ENCODE measurements at places on chromosomes 3 and 15.

GRCh38 chr3:183117056-183117455, 17.8 kb upstream of the MCCC1 start:
- no peak for DNase-seq

GRCh38 chr15:72339777-72340177, 19.8 kb upstream of the CELF6 start:
- DNase-seq = no peak

DNA sequence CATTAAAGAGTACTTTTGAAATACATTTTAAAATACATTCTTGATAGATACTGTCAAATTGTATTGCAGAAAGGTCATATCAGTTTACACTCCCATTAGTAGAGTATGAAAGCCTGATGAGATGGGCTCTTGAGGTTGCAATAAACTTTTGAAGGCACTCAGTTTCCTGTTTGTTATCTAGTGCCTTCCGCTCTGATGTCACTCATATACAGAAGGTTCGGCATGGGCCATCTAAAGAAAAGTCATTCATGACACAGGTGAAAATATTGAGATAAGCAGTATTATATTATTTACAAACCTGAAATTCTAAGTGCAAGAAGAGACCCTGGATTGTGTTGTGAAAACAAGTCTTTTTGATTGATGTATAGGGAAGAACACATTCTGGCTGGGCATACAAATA, 36.5 kb upstream of the DENND4A start:
- DNase-seq = peak; percentile 31

DNA sequence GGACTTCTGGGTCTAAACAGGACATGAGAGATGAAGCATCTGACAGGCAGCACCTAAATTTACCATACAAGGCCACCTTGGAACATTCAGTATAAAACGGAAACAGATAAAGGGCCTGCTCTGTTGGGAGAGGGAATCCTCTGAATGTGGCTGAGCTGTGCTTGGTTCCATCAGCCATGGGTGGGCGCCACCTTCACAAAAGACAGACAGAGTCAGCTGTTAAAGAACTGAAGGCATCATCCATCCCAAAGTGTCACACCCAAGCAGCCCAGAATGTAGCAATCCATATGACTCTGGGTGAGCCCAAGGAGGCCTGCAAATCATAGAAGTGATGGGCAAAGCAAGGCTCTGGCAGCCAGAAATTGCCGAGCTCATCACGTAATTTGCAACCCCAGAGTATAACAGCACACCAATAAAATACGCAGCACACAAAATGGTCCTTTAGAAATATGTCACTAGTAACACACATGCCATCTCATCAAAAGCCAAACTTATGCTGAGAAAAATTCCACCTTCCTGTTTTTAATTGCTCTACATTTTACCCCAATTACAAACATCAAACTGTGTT, 24.8 kb upstream of the RBP1 start:
- no peak for DNase-seq

- DNase-seq = peak; percentile 65
Observed at GRCh38 chr15:76994001-76994400, 925 bp upstream of the PSTPIP1 start.

- DNase-seq = no peak
Observed at GRCh38 chr3:170196833-170197232, 15.3 kb upstream of the PHC3 start.

GRCh38 chr3:7790141-7790540, 711.5 kb upstream of the LMCD1 start:
- DNase-seq = no peak

DNA sequence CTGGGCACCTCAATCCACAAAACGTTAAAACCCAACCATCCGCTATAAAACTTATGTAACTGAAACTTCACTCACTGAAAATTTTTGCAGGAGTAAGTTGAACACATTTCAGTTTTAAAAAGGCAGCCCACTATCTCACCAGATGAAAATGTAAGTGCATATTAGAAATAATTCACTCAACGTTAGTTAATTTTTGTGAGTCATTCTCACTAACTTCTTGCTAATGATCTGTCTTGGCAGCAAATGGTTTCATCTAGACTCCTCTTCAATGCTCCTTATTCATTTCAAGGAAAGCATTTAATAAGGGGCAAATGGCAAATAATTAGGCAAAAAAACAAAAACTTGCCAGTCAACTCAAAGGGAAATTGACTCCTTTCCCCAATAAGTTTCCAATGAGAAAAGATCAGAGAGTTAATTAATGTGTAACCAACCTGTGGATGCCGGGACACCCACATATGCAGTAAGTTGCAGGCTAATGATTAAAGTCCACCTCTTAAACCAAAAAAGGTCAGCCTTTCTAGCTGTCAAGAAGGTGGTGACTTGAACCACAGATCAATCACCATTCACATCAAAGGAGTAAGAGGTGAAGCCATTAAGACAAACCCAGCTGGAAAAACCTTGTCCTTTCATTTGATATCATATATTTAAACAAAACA, 22.9 kb upstream of the PRICKLE2 start:
- DNase-seq = no peak

- DNase-seq = no peak
Observed at GRCh38 chr15:48396020-48396419, 64.8 kb downstream of the DUT start.

DNA sequence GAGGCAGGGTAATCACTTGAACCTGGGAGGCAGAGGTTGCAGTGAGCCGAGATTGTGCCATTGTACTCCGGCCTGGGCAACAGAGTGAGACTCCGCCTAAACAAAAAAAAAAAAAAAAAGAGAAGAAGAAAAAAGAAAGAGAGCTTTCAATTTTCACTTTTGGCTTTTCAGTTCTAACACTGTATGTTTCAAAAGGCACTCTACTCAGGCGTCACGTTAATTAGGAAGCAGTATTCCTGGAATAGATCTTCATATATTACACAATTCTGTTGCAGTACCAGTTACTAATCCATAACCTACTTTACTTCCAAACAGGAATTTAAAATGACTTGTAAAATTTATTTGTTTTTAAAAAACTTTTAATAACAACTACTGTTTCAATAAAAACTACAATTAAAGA, 131.7 kb upstream of the PLXND1 start:
- DNase-seq = no peak

DNA sequence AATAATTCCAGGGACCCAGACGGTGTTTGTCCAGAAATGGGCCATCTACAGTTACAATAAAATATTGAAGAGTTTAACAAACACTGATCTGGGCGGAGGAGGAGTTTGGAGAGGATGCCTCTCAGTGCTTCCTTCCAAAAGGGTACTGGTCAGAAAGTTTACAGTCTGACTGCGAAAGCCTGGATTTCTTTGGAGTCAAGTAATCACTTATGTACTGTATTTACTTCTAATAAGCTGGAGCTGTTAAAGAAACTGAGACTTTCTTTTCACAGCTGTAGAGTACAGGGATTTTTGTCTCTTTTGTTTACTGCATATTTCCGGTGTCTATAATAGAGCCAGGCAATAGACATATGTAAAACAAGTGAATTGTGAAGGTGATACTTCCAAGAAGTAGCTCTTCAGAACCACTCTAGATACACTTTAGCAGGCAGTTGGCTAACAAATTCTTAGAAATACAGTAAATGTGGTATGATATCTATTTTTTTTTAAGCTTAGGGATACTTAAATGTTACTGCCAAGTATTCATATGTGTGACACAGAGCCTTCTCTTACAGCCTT, 22.1 kb upstream of the NEO1 start:
- DNase-seq = no peak

- DNase-seq = no peak
Observed at GRCh38 chr3:22861426-22861825, 341.7 kb upstream of the UBE2E2 start.

DNA sequence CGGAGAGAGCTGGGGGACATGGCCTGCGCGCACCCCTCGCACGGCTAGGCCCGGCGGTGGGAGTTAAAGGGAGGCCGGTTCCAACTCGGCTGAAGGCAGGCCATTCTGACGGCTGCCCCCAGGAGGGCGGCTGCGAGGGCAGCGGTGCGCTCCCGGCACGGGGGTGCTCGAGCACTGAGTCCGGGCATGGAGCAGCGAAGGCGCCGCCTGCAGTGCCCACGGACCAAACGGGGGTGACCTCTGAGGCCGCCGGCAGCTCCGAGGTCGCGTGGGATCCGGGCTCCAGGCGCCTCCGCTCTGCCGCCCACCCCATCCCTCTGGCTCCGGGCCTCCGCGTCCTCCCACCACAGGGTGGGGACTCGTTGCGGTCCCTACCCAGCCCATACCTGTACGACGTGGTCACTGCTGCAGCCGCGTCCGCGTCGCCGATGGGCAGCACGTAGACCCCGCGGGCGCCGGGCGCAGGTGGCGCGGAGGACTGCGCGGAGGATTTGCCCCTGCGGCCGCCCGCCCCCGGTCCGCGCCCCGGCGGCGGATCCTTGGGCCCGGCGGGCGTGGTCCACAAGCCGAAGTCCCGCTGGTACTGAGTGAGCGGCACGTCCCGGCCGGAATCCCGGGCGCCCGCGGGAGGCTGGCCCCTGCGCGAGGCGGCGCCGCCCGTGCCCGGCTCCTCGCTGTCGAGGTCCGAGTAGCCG, 469 bp downstream of the MAP6D1 start:
- no peak for DNase-seq

- no peak for DNase-seq
Observed at GRCh38 chr3:142056656-142057330, 92.6 kb downstream of the TFDP2 start.

GRCh38 chr3:155079746-155080487, at the start of gene MME:
Gene MME (plus strand): TSS chr3:155080319. CDS start chr3:155084168, 3,849 bp downstream.
- peak; percentile 5 for DNase-seq

- DNase-seq = no peak
Observed at GRCh38 chr3:171940151-171940649, 97.1 kb downstream of the TMEM212 start.

- DNase-seq = no peak
Observed at GRCh38 chr15:55254916-55255679, 34.5 kb downstream of the RAB27A start.

GRCh38 chr3:11172096-11172690, 17.9 kb downstream of the HRH1 start:
- DNase-seq = no peak

DNA sequence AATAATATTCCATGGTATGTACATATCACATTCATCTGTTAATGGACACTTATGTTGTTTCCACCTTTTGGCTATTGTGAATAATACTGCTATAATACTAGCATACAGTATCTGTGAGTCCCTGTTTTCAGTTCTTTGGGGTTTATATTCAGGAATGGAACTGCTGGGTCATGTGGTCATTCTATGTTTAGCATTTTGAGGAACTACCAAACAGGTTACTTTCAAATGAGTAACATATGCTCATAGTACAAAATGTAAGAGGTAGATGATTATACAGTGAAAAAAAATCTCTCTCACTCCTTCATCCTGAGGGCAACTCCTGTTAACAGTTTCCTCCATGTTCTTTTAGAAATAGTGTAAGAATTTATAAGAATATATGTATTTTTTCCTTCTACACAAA, 162.2 kb downstream of the PLD1 start:
- no peak for DNase-seq

- no peak for DNase-seq
Observed at GRCh38 chr3:172786036-172786435, 35.5 kb downstream of the ECT2 start.

- DNase-seq = no peak
Observed at GRCh38 chr15:29008846-29009245, 123.1 kb downstream of the APBA2 start.

DNA sequence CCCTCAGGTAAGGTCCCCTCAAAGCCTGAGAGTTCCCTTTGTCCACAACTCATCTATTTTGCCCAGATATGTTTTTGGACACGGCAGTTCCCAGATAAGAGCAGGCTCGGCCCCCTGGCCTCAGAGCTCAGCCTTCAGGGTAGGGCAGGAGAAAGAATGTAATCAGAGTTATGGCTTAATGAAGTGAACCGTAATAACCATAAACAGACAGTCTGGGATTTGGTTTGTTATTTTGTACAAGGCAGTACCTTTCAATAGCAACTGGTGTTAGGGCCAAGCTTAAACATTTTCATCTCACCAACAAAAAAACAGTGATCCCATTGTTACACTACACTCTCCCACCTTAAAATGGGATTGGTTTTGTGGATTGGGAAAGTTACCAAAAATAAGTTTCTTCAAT, 12.2 kb upstream of the ALDH1A3 start:
- DNase-seq = no peak

- no peak for DNase-seq
Observed at GRCh38 chr15:53535886-53536285, 223.6 kb downstream of the WDR72 start.

DNA sequence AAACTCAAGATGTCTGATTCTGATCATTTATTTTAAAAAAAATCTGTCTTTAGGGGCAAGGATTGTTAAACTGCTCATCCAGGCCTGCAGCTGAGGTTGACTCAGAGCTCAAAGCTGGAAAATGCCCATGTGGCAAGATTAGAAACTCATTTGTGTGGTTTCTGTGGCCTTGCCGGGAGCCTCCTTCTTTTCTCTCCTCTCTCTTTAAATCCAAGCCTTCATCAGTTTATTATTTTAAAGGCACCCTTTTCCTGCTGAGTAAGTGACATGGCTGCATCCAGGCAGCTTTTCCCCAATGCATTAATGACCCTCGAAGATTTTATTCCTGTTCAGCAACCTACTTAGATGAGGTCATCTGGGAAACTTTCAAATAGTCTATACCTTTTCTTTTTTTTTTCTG, 221.3 kb upstream of the CDIN1 start:
- DNase-seq = no peak

GRCh38 chr15:66963710-66964109, 101.7 kb upstream of the SMAD3 start:
- DNase-seq = no peak

GRCh38 chr3:76585794-76586392, 454.0 kb upstream of the ROBO2 start:
- no peak for DNase-seq

- DNase-seq = no peak
Observed at GRCh38 chr15:83099290-83099689, 8.2 kb upstream of the TM6SF1 start.

DNA sequence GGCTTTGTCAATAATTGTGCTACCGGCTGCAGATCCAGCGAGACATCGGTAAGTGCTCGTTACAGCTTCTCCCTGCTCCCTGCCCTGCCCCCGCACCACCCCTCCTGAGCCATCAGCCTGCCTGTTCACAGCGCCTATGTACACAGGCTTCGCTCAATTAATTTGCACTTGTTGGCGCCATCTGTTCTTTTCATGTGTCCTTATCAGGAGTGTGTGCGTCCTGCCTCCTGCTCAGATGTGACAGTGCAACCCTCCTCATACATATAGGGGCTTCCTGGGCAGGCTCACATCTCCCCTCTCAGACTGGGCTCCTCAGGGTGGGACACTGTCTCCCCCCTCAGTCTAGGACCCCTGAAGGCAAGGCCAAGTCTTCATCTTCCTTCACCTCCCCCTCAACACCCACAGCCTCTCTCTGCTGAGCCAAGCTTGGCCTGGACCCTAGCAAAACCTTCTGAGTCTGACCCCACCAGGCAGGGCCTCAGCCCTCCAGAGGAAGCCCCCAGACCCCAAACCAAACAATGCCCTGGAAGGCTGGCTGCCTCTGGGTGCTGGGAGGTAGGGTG, 54.9 kb downstream of the CYP11A1 start:
- DNase-seq = no peak

Data from activated gamma-delta T cell treated with Interleukin-2 at 50 U/mL for 16 hours (primary cell).